Activated naive CD4-positive, alpha-beta T cell treated with anti-CD3 and anti-CD28 coated beads, Interleukin-2, amount 50 U/mL, for 72 hours (primary cell): ENCODE measurements at places on chromosomes 11 and 22. TPM values are rescaled to one million over a fixed set of nuclear protein-coding genes. Genes with fewer than 3 reads are reported as not detected.

Gene BACE1
- total RNA-seq: 0.39 TPM

Gene DMC1
- total RNA-seq: 10.8 TPM

Gene HEPN1
- total RNA-seq: not detected

Gene PAMR1
- not detected for total RNA-seq

Gene NLRP14
- total RNA-seq: 0.07 TPM

Gene MMP20
- total RNA-seq: not detected

Gene SYCE3
- 0.80 TPM for total RNA-seq

Gene P2RX3
- total RNA-seq: not detected

Gene KRTAP5-8
- not detected for total RNA-seq

Gene DEUP1
- not detected for total RNA-seq

Gene OR10D3
- total RNA-seq: not detected

Gene YPEL4
- total RNA-seq: not detected

Gene MS4A7
- not detected for total RNA-seq
